SJSA1 (cell line): ENCODE measurements at places on chromosomes 7 and 10. TPM values are rescaled to one million over a fixed set of nuclear protein-coding genes. Genes with fewer than 3 reads are reported as not detected.

ACTR3C gene
- not detected in 2 replicates for total RNA-seq

MICALL2 gene
- total RNA-seq: 4.0 and 7.7 TPM in 2 replicates

FXYD4 gene
- total RNA-seq: not detected in 2 replicates

KNDC1 gene
- total RNA-seq: 0.11 TPM in 1 of 2 replicates, not detected in the other

CYP3A4 gene
- total RNA-seq: not detected in 2 replicates

AGAP6 gene
- total RNA-seq: 3.2 and 5.0 TPM in 2 replicates

CPEB3 gene
- total RNA-seq: 0.31 and 0.82 TPM in 2 replicates

GLI3 gene
- total RNA-seq: 0.91 and 1.7 TPM in 2 replicates

C10orf95 gene
- total RNA-seq: not detected in 2 replicates

- no peak for DNase-seq
Measured at GRCh38 chr7:138477081-138477578, 17.1 kb downstream of the TRIM24 start.

DNA sequence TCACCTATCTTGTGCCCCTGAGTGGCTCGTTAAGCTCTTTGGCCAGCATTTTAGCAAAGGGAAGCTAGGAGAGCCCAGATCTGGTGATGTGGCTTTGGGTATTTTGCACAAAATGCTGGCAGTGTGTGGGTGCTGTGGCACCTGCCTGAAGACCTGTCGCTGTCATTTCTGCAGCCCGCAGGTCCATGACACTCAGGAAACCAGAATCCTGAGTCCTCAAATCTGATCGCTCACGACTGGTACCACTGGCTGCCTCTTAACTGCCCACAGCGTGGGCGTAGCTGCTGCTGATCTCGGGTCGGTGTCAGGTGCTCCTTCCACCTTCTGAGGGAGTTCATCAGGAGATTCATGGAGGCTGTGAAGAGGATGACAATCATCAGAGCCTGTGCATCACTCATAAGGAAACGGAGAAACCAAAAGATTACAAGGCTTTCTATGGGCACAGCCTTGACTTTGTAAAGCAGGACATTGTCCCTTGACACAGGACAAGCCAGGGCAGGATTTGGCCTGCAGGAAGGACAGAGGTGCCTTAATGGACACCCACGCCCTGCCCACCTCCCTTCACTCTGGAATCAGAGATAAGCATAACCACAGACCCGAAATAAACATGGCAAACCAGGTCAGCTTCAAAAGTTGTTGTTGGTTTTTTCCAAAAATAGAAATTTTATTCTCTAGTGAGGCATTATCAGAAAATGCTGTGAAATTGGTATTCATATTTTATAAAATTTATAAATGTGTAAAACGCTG lies 71.0 kb upstream of the STK17A start:
- no peak for DNase-seq

DNA sequence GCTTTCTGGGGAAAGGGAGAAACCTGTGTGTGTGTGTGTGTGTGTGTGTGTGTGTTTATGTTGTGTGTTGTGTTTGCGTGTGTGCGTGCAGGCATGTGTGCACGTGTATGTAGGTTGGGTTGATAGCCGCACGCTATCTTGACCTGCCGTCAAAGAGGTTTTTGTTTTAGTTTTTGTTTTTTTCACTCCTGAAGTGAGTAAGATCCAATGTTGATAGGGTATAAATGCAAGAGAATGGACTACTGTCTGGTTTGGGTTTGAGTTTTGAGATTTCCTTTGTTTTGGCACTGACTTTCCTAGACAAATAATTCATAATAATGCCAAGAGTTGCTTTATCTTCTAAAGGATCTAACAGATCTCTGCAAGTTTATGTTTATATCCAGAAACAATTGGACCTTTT lies 27.8 kb downstream of the POU6F2 start:
- no peak for DNase-seq

DNA sequence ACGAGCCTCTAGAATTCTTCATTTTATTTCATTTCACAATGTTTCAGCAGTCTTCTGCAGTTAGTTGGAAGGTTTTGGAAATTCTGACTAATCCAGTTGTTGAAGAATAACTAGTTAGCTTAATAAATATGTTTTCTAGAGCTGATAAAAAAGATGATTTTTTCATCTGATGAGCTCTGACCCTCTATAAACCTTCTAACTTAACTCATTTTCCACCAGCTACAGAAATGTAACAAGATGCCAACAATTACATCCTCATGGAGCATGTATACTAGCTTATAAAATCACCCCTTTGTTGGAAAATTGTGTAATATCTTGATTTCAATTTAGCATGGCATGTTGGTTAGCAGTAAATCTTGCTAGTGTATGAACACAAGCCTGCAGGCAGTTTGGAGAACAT lies 33.1 kb downstream of the KAT6B start:
- DNase-seq: no peak

GRCh38 chr7:70779321-70779720 lies 352.6 kb upstream of the GALNT17 start:
- no peak for DNase-seq

DNA sequence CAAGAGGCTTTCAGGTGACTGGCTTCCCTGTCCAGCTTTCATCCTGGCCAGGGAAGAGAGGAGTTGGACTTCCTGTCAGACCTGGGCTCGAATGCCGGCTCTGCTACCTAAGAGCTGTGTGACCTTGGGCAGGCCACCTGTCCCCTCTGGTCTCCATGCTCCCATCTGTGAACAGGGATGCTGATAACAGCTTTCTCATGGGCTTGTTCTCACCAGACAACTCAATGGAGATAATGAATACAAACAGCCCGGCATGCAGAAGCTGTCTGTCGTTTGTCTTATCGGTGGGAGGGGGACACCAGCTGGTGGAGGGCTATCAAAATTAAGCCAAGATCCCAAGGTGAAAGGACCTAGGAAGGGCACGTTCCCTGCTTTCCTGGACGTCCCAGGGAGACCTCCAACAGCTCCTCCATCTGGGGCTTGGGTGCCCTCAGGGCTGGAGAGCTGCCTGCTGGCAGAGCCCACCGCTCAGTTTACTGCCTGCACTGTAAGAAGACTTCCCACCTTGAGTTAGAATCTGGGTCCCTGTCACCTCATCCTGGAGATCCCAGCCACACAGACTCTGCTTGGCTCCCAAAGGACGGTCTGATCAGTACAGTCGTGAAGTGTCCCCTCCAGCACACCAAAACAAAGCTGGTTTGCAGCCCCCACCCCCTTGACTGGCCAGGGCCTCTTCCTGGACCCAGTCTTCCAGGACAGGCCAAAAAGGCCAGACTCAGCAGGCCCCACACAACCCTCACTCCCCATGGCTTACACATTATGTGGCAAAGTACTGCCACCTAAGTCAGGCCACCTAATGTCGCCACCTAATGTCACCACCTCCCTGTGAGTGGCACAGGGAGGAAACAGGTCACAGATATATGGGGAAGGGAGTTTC lies 40.9 kb downstream of the PPIF start:
- peak; percentile 33 for DNase-seq

DNA sequence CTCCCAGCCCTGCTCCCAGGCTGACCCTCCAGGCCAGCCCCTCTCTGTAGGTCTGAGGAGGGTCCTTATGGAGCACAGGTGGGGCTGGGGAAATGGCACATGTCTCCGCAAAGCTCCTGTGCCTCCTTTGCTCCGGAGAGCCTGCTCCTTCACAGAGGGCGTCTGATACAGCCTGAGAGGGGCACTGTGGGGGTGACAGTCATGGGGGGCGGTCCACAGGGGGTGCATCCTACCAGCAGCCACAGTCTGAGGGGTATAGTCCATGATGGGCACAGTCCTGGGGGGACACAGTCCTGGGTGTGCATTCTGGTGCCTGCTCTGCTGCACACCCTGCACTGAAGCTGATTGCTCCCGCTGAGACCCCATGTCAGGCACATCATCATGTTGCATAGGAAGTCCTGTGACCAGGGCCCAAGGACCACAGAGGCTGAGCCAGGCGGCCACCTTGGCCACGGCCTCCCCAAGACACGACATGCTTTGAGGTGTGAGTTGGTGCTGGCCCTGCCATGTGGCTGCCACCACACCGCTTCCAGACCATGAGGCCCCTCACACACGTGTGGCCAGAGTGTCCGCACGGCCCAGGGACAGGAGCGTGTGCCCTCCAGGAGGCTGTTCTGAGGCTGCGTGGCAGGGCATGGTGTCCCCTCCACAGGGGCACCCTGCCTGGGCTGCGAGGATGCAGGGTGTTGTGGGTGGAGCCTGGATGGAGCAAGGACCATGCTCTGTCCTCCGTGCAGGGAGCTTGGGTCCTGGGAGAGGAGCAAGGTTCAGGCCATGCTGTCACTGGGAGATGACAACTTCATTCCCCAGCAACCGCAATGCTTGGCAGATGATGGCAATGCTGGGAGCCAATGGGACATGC lies 59.2 kb downstream of the PWWP2B start:
- DNase-seq: no peak

GRCh38 chr10:91514787-91515186 lies 104.6 kb downstream of the HECTD2 start:
- no peak for DNase-seq

GRCh38 chr10:45432700-45433472 lies 58.9 kb downstream of the ALOX5 start:
- no peak for DNase-seq

DNA sequence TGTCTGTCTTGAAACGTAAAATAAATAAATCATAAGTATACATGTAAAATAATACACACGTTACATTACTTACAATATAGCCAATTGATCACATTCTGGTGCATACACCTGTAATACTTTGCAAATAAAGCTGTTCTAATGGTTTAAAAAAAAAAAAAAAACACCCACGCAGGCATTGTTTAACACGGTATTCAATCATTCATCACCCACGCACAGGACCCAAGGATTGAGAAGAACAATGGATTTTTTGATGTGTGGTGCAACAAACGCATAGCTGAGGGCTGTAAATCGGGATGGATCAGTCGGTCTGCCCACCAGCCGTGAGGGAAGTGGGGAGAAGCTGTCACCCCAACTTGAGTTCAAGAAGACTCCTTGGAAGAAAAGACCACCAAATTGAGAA lies 8.7 kb downstream of the PITRM1 start:
- DNase-seq: no peak

GRCh38 chr7:26912933-26913536 lies 48.6 kb upstream of the SKAP2 start:
- no peak for DNase-seq

DNA sequence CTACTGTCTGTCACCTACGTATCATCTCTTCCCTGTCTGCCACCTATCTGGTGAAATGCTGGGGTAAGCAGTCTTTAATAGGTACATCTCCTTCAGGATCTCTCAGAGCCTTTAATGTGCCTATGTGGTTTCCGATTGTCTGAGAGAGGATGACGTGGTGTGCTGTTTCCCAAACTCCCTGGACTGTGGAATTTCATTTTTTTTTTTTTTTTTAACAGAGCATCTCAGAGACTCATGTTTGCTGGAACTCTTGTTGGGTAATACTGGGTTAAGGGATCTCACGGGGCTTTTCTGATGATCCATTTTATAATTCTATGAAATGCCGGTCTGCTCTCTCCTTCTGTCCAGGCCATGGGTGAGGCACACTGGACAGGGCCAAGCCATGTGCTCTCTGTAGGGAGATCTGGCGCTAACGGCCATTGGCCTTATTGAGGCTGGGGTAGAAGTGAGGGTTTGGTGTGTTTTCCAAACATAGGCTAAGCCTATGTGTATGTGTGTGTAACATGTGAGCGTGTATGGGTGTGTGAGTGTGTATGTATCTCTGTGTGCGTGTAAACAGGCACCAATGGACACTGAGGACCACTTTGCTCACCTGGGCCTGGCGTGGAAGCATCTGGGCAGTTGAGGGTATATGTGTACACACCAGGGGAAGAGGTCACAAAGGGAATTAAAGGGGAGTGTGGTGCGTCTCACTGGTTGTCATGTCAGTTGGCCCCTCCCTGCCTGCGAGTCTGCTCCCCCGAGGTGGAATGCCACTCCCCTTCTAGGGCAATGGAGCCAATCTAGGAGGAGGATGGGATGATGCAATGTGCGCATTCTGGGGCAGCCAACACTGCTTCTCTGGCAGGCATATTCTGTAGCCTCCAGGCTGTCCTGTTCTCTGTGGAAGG lies 7.8 kb downstream of the ADRA2A start:
- no peak for DNase-seq

GRCh38 chr10:62426086-62426485 lies 51.9 kb downstream of the ZNF365 start:
- no peak for DNase-seq

GRCh38 chr10:124041675-124042445 lies 51.5 kb downstream of the CHST15 start:
- no peak for DNase-seq

DNA sequence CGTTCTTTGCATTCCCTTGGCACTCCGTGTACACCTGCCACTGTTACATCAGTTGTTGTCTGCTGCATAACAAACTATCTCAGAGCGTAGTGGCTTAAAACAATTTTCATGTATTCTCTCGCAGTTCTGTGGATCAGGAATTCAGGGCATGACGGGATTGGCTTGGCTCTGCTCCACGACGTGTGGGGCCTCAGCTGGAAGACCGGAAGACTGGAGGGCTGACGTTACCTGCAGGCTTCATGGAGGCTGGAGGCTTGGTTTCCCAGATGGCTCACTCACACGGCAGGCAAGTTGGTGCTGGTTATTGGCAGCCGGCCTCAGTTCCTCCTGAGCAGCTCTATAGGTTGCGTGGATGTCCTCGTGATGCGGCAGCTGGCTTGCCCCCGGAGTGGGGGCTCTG lies 25.5 kb downstream of the NYAP1 start:
- peak; percentile 86 for DNase-seq

- DNase-seq: peak; percentile 37
Measured at GRCh38 chr7:3154881-3155494, 111.3 kb upstream of the CARD11 start.

GRCh38 chr7:2224934-2225333 lies 7.8 kb downstream of the MAD1L1 start:
- DNase-seq: no peak

GRCh38 chr7:139054101-139054500 lies 18.3 kb upstream of the ZC3HAV1L start:
- DNase-seq: no peak

- no peak for DNase-seq
Measured at GRCh38 chr7:22319424-22320403, 37.2 kb downstream of the RAPGEF5 start.

- DNase-seq: no peak
Measured at GRCh38 chr7:12504149-12504548, 66.4 kb upstream of the SCIN start.

- DNase-seq: no peak
Measured at GRCh38 chr7:19587291-19587690, 121.5 kb downstream of the POLR1F start.

- DNase-seq: peak; percentile 89
Measured at GRCh38 chr10:27240212-27241009, at the start of gene ACBD5. ACBD5 (minus strand) TSS chr10:27240797; CDS start chr10:27240688, 109 bp downstream.
